ENCODE measurements at places on chromosomes 2 and 18.
A peak's percentile ranks its signal among the peaks of the same experiment; 100 is the strongest.

DNA sequence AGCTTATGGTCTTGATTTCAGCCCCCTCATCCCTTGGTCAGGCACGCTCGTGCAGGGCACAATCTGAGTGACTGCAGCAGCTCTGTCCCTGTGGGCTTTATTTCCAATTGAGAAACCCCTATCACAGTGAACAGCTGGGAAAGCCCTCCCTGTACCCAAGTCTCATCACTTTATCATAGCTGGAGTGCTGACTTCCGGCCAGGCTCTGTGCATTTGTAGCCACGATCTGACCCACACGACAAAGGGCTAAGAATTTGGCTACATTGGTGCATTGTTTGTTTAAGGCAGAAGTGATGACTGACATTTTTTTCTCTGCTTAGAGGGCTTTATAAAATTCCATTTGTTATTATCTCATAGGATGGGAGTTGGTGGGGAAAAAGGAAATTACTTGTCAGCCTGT lies 184.4 kb downstream of the KCNS3 start:
- no peak for DNase-seq
- no peak overlapping the region for H3K27ac ChIP-seq
- no peaks in the 10 kb centered on the region for H3K4me1 ChIP-seq
- H3K27me3 ChIP-seq: peaks cover 1% of the 10 kb centered on the region

GRCh38 chr2:68878071-68878711 lies 7.0 kb upstream of the BMP10 start:
- H3K4me1 ChIP-seq: no peaks in the 10 kb centered on the region
- no peak overlapping the region for H3K4me3 ChIP-seq
- no peak overlapping the region for H3K27ac ChIP-seq
- H3K27me3 ChIP-seq: peaks cover 13% of the 10 kb centered on the region
- H3K36me3 ChIP-seq: no peaks in the 10 kb centered on the region
- no peak for DNase-seq

DNA sequence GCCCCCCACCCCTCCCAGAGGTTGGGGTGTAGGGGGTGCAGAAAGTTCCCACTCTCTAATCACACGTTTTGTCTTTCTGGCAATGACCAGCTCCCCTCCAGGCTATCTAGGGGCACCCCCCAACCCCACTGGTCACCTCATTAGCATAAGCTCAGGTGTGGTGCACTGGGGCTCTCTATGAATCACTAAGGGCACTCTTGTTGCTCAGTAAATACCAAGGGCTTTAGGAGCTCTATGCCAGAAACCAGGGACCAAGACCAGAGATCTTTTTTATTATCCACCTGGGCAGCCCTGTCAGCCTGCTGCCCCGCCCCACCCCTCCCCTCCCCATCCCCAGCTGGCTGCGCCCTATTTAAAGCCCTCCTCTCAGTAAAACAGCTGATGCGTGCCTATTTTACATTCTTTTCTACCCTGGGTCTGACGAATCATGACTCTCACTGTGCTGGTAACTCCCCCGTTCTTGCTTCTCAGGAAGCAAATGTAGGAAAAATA lies 24.3 kb downstream of the NCK2 start:
- DNase-seq: no peak
- no peak overlapping the region for H3K4me3 ChIP-seq
- no peak overlapping the region for H3K27ac ChIP-seq

GRCh38 chr2:59655809-59656208 lies 897.6 kb downstream of the BCL11A start:
- no peaks in the 10 kb centered on the region for H3K36me3 ChIP-seq
- no peak overlapping the region for H3K27ac ChIP-seq
- peaks cover 2% of the 10 kb centered on the region for H3K27me3 ChIP-seq
- H3K4me3 ChIP-seq: no peak overlapping the region
- DNase-seq: no peak

DNA sequence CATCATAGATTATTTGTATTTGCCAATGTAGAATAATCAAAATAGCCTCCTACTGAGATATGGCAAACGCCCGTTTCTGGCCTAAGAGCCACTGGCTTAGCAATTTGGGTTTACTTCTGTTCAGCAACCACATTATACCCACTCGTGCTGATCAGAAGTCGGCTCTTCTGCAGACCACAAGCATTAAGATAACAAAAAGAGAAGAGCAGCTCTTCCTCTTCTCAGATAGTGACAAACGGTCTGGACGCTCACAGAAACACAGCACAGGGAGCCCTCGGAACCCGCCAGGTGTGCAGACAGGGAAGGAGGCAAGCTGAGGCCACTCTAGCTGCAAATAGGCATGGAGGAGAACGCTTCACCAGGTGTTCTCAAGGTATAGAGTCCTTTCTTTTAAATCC lies 164.0 kb downstream of the HDAC4 start:
- no peak overlapping the region for H3K4me3 ChIP-seq
- peaks cover 4% of the 10 kb centered on the region for H3K27me3 ChIP-seq
- peaks cover 8% of the 10 kb centered on the region for H3K36me3 ChIP-seq
- no peak overlapping the region for H3K27ac ChIP-seq
- peaks cover 53% of the 10 kb centered on the region for H3K4me1 ChIP-seq
- DNase-seq: no peak

GRCh38 chr2:227703280-227703732 lies 14.5 kb downstream of the SLC19A3 start:
- H3K4me3 ChIP-seq: no peak overlapping the region
- no peaks in the 10 kb centered on the region for H3K36me3 ChIP-seq
- no peaks in the 10 kb centered on the region for H3K4me1 ChIP-seq
- H3K27me3 ChIP-seq: peaks cover 4% of the 10 kb centered on the region
- H3K27ac ChIP-seq: no peak overlapping the region

DNA sequence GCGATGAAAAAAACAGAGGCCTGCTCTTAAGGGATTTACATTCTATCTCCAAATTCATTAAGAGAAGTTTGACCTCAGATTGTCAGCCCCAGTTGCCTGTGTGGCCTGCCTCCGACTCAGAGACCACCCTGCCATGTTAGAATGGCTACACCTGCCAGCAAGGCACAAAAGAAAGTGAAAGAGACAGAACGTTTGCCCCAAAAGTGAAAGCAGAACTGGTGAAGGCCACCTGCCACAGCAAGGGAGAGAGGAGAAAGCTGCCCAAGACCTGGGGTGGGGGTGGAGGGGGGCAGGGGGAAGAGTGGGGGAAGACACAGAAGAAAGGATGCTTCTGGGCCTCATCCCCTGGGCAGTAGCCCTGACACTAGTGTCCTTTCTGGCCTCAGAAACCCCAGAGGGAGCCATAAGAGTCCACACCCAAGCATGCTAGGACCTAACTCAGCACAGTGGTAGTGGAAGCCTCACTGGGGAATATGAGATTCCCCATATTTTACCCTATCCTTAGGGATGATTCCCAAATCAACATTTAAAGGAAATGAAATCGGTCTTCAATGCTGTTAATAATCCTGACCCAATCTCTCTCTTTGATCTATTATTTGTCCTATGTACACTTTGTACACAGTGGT lies 389.7 kb downstream of the TXNL1 start:
- peak overlapping the region; percentile 59 for H3K27ac ChIP-seq
- no peaks in the 10 kb centered on the region for H3K36me3 ChIP-seq
- H3K4me3 ChIP-seq: peak overlapping the region; percentile 22
- DNase-seq: no peak

DNA sequence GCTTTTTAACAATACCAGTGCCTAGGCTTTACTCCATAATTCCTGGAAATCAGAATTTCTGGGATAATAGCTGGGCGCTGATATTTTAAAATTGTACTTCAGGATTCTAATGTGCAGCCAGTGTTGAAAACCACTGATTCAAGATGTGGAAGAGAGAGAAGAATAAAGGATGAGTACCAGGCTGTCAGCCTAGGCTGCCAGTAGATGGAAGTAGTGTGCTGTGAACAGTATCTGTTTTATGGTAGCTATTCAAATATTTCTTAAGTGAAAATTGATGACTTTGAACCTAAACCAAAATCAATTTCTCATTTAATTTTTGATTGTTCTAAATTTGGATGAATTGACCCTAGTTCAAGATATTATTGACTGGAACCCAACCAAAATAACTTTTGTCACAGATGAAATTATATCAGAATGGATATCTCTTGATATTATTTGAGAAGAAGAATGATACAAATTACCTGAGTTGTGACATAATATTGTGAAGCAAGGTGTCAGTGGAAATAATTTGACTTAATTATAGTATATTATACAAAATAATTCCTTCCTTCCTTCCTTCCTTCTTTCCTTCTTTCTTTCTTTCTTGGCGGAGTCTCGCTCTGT lies 88.0 kb downstream of the COMMD1 start:
- H3K4me3 ChIP-seq: no peak overlapping the region
- no peaks in the 10 kb centered on the region for H3K36me3 ChIP-seq
- no peaks in the 10 kb centered on the region for H3K27me3 ChIP-seq

- no peak overlapping the region for H3K27ac ChIP-seq
- no peak overlapping the region for H3K4me3 ChIP-seq
- H3K4me1 ChIP-seq: no peaks in the 10 kb centered on the region
- no peak for DNase-seq
- H3K36me3 ChIP-seq: no peaks in the 10 kb centered on the region
Observed at GRCh38 chr18:77544792-77545191, 295.1 kb downstream of the GALR1 start.

- H3K27ac ChIP-seq: no peak overlapping the region
- H3K36me3 ChIP-seq: no peaks in the 10 kb centered on the region
- peak; percentile 2 for DNase-seq
- H3K27me3 ChIP-seq: peaks cover 1% of the 10 kb centered on the region
- H3K4me3 ChIP-seq: peak overlapping the region; percentile 14
- H3K4me1 ChIP-seq: no peaks in the 10 kb centered on the region
Observed at GRCh38 chr2:212052412-212053159, 486.0 kb downstream of the ERBB4 start.

DNA sequence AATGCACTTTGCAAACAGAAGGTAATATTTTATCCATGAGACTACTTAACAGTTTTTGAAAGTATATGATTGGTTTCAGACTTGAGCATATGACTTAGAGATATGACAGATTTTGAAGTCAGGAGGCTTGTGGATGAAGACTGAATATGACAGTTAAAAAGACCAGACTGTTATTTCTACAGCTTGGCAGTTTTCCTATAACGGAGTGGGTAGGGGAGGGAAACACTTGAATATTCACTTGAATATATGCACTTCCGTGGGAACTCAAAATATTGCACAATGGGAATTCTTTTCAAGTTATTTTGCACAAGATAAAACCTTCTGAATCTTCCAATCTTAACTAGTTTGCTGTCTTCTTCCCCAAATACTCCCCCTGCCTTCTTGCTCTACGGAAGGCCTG lies 64.6 kb upstream of the ACKR3 start:
- no peaks in the 10 kb centered on the region for H3K36me3 ChIP-seq
- H3K27ac ChIP-seq: no peak overlapping the region
- H3K27me3 ChIP-seq: peaks cover 9% of the 10 kb centered on the region
- H3K4me1 ChIP-seq: peaks cover 17% of the 10 kb centered on the region
- H3K4me3 ChIP-seq: no peak overlapping the region
- DNase-seq: no peak

DNA sequence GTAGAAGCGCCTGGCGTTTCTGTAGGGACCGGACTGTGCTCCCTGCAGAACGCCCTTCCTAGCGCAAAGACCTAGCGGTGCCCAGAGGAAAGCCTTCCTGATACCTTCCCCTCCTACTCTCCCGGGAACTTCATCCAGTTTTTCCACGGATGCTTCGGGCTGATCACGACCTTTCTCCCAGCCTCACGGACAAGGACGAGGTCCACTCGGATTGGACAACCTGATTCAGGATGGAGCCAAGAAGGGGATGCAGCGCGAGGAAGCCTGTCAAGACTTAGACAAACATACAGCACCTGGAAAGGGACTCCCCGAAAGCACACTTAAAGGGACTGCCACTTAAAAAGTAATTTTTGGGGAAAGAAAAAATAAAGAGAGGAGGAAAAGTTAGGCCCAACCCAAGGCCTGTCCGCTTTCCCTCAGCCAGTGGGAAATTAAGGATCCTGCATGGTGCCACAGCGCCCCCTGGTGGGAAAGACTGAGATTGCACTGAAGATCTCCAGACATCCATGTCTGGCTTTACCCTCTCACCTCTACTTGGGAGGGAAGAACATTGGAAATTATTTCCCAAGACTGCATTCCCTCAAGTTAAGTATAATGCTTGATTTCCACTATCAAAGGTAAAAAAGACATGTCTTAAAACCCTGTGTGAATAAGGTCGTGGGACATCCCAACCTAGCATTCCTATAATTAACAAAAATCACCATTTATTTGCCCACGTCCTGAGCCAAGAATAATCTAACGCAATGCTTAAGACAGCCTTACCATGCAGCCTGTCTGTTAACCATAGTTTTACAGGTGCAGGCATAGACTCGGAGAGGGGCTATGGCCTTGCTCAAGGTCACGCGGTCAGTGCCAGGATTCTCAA lies 13.4 kb upstream of the COPS8 start:
- no peaks in the 10 kb centered on the region for H3K4me1 ChIP-seq
- DNase-seq: peak; percentile 52
- H3K36me3 ChIP-seq: no peaks in the 10 kb centered on the region

DNA sequence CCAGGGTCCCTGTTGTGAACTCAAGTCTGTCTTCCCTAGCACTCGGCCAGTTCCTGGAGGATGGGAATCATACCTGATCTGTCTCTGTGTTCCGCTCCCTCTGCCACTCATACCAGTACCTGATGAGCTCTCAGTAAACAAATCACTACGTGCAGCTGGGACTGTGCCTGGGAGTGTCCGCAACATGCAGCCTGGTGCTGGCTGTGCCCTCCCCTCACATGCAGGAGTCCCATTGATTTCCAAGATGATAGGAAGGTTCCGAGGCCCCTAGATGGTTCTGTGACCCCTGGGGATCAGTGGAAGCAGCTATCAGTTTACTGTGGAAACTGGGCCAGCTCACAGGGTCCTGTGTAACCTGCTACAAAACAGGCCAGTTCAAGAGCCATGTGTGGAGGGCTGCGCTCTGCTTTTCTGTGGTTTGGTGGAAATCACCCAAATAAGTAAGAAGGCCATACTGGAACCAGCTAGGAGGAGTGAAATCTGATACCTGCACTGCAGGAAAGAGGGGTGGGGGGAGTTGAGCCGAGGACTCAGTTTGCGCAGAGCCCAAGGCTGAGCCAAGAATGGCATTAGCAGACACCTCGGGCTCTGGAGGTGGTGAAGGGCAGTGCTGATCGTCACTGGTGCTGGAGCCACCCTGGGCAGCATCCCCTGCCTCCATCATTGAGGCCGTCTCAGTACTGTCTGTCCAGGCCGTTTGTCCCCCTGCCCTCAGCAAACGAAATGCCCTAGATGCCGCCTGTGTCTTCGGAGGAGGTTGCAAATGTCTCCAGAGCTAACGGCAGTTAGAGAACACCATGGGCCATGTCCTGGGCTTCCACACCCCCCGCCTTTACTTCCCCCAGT lies 93.3 kb downstream of the KLHL29 start:
- H3K4me1 ChIP-seq: no peaks in the 10 kb centered on the region
- no peak for DNase-seq
- peaks cover 4% of the 10 kb centered on the region for H3K27me3 ChIP-seq
- H3K27ac ChIP-seq: no peak overlapping the region

Measured in immature natural killer cell (primary cell).